NCI-H2029 (cell line): ENCODE measurements at places on chromosomes 2 and 18.

GRCh38 chr2:18950361-18950851, 361.0 kb upstream of the NT5C1B start:
- no peak for DNase-seq

- no peak for DNase-seq
Observed at GRCh38 chr18:35130236-35130635, 89.0 kb downstream of the MAPRE2 start.

DNA sequence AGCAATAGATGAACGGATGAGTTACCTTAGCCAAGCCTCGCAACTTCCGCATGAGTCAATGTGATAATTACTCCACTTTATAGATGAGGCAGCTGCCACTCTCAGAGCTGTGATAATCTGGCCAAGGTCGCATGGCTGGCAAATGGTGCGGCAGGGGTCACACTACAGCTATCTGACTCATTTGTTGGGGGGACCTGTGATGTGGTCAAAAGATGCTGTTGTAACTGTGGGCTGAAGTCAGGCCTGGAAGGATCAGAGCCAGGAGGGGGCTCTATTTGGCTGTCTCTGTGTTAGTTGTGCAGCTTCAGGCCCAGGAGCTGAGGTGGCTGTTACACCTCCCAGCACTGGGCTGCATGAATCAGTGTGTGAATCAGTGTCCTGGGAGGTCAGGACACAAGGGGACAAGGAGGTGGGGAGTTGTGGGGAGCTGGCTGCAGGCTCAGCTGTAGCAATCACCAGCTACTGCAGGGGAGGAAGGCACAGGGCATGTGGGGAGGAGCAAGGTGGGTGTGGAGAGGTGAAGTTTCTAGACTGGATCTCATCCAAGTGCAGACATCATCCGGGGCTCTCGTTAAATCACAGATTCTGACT, 33.1 kb downstream of the NGEF start:
- DNase-seq, result no peak

- DNase-seq, result no peak
Observed at GRCh38 chr18:4510711-4511110, 55.6 kb upstream of the DLGAP1 start.

DNA sequence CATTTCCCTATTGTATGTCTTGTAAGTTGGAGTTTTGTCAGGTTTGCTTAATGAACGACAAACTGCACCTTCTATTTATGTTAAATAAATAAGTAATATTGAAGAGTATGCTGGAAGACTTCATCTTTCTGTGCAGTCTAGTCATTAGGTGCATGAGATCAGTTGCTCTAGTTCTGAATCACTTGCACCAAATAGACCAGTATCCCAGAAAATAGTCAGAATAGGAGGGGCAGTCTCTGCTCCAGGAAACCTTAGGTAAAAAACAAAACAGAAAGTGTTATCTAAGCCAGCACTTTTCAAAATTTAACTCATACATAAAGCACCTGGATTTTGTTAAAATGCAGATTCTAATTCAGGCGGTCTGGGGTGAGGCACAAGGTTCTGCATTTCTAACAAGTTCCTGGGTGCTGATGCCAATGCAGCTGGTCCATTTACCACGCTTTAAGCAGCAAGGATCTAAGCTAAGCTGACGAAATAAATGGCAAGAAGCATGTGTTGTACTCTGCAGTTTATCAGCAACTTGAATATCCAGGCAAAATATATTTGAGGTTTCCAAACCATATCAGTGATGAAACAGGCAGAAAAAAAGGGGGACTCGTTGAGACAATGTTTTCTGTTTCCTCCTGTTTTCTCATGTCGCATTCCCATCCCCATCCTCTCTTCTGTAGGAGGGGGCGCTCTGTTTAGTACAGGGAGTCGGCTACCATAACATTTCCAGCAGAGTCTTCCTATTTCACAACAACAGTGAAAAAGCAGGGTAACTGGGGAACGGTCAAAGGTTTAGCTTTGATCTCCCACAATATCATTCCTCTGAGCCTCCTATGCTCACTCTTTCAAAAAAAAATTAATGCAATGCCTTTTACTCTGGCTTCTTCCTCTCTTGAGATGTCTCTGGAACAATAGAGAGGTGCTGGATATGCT, 106.4 kb downstream of the MBD2 start:
- DNase-seq, result no peak

- DNase-seq, result no peak
Observed at GRCh38 chr2:24115057-24115456, 8.1 kb downstream of the PFN4 start.

DNA sequence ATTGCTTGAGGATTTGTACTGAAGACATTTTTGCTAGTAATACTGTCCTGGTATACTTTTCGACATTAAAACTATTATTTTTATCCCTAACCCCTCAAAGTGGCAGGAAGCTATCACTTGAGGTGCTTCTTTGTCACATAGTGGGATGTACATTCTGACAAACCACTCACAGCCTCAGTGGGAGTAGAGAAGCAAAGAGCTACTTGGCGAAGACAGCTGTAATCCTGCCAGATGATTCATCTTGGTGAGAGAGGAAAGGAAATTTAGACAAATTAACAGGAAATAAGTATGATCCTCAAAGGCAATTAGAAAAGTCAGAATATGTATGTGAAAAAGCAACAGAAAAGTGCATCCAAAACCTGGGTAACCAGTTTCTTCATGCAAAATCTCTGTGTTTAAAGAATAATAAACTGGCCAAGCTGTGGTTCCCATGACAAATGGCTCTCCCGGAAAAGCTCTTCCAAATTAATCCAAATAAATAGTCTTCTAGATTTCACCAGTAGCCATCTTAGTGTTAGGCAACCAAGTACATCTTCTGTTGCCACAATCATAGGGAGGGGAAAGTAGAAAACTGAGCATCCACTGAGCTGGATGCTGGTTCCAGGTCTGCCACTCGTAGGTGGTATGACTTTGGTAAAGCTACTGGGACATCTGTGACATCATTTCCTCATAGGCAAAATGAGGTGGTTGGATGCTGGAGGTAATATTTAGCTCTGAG, 308.0 kb upstream of the LYPD1 start:
- DNase-seq, result no peak

DNA sequence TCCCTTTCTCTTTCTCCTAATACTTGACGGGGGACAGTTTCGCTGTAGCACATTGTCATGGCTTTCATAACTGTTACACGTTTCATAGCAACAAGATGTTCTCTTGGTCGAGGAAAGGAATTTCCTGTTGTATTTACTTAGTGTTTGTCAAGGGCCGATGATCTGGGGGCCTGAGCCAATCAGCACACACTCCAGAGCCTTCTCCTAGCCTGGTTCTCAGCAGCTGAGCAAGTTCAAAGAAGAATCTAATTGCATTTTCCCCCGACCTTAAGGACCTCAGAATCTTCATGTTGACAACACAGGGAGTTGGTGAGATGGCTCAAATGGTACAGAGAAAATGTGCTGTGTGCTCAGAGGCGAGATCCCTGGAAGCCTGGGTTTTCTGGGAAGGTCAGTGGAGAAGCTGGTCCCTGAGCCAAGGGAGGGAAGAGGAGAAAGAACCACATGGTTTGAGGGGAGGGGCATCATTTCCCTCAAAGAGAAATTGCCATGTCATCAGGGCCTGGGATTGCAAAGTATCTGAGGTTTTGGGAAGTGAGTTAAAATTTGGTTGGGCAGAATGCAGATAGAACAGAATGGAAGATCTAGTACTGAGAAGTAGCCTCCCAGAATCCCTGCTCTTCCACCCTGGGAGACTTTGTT, 76.9 kb upstream of the AGAP1 start:
- peak; percentile 63 for DNase-seq

GRCh38 chr18:10789180-10789579, 263.4 kb downstream of the NAPG start:
- no peak for DNase-seq

DNA sequence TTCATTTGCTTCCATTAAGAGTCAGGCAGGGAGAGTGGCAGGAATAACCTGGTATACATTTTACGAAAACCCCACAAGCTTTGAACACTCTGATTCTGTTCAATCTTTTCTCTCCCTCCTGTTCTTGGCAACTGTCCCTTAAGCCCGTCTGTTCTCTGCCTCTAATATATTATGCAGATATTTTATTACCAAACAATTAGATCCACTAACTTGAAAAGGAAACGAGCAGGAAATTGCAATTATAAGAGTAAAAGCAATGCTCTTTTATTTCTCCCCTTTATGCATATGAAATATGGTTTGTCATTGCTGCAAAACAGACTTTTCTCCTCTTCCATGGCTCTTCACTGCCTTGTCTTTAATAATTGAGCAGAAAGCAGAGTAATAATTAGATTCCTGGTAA, 149.1 kb upstream of the CELF4 start:
- no peak for DNase-seq

GRCh38 chr2:19048593-19049266, 309.7 kb downstream of the OSR1 start:
- DNase-seq, result peak; percentile 91

DNA sequence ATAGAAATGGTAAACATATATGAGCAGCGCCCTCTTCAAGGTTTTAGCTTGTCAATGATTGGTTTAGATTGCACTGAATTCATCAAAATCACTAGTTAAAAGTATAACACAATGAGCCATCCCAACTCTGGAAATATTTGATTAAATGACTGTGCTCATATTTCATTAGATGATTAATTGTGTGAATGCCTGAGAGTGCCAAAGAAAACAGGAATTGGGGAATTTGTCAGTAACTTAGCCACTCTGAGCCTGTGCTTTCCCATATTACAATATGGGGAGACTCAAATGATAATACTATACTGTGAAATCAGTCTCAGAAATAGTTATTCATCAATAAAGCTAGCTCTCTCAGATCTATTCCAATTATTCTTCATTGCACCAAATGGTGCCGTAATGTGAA, 2087.6 kb upstream of the CELF4 start:
- no peak for DNase-seq

DNA sequence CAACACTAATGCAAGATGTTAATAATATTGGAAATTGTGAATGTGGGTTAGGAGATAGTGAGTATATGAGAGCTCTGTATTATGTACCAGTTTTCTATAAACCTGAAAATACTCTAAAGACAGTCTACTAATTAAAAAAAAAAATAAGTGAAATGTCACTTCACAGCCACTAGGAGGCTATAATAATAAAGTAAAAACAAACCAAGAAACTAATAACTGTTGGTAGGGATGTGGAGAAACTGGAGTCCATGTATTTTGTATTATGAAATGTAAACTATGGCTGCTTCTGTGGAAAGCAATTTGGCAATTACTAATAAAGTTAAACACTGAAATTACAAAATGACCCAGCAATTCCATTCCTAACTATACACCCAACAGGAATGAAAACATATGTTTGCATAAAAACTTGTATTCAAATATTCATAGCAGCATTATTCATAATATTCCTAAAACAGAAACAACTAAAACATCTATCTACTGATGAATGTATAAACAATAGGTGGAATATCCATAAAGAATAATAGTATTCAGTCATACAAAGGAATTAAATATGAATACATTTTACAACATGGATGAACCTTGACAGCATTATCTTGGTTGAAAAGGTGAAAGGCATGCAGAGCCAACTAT, 36.2 kb downstream of the CCDC178 start:
- no peak for DNase-seq

DNA sequence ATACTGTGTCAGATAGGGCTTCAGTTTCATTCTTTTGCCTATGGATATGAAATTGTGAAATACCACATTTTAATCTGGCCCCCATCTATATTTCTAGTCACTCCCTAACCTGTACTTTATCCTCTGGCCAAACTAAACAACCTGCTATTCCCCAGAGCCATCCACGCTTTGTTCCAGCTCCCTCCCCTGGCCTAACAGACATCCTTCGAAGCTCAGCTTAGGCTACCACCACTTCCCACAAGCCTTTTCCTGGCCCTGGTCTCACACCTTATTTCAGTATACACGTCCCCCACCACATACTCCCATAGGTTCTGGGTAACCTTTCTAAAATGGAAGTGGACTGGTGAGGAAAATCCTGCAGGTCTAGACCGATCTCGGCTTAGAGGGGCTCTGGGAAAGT, 55.4 kb downstream of the MAP4K3 start:
- DNase-seq, result no peak

DNA sequence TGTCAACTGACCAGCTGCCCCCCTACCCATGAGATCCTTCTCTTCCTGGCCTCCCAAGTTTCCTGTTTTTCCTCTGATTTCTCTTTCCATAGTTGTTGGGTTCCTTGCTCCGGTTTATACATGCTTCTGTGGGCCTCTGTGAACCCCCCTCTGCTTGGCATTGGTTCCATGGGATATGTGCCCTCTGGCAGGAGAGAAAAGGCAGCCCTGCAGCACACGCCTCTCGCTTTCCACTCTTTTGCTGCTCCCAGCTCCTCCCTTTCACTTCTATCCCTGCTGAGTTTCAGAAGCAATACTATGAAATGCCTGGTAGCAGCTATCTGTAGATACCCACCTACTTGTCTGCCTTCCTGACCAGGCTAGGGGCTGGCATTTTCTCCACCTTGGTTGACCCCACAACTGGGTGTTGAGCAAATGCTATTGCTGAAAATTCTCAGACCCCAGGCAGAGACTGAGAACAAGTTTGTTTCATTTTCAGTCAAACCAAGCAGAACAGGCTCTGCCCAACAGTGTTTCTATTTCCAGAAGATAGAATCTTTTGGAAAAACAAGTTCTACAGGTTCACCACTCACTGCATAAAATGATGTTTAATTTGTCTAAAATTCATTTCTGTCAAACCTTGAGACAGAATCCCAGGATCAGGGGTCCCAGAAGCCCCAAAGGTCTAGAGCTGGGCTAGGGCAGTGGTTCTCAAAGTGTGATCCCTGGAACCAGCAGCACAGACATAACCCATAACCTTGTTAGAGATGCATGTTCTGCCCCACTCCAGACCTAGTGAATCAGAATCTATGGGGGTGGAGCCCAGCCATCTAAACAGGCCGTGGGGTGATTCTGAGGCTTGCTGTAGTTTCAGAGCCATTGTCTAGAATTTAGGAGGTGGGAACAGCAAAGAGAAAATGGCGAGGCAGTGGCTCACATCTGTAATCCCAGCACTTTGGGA, 13.4 kb downstream of the CAPG start:
- DNase-seq, result no peak

GRCh38 chr2:98637401-98638147, 29.2 kb downstream of the UNC50 start:
- no peak for DNase-seq
